ENCODE measurements at places on chromosomes 16 and 17. TPM values are rescaled to one million over a fixed set of nuclear protein-coding genes. Genes with fewer than 3 reads are reported as not detected.

DNA sequence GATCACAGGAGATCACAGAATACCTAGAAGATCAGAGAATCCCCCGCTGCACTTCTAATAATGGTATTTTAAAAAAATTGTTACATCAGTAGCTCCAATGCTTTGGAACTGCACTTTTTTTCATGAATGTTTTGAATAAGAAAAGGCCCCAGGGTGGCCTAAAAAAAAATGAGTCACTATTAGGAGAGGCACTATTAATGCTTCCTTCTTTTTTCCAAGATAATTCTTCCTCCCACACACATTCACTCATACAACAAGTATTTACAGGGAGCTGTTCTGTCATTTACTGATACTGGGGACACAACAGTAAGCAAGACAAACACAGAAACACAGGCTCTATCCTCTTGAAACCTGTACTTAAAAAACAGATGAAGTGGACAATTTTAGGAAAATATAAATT lies 675 bp upstream of the PDZD9 start:
- no peak for DNase-seq

DNA sequence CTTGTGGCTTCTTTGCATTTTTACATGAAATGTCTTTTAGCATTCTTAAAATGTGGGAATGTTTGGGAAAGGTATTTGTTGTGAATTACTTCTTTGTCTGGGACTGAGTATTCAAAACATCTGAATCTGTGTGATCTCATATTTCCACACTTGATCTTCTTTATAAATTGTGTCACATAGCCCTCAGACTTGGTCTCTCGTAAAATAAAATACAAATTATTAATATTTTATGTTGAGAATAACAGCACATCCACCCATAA lies 81.9 kb downstream of the TUBD1 start:
- no peak for DNase-seq

DNA sequence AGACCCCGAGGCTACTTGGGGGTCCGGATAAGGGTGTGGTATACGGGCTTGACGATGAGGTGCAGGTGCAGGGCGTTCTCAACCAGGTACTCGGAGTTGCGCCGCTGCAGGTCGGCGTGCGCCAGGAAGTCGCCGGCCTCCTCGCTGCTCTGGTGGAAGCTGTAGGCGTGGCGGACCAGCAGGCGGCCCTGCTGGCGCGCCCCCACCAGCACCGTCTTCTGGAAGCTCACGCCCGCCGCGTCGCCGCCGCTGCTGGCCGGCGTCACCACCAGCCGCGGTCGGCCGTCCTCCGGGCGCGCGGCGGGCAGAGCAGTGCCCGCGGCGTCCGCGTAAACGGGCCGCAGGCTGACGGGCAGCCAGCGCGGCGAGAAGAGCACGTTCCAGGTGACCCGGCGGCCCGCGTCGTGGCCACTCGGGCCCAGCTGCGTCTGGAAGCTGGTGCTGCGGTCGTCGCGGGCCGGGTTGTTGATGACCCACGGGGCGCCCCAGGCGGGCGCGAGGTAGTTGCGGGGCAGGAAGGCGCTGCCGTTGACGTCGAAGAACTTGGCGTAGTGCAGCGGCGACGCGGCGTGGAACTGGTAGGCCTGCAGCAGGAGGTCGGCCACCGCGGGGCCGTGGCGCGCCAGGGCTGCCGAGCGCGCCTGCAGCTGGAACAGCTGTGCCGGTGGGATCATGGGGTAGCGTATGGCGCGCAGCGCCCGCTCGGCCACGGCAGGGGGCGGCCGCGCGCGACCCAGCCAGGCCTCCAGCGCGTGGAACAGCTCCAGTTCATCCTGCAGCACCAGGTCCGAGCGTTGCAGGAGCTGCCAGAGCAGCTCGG lies 4.8 kb downstream of the BTBD17 start:
- no peak for DNase-seq

- peak; percentile 28 for DNase-seq
Observed at GRCh38 chr17:22463110-22463850, 771.0 kb downstream of the KCNJ18 start.

DNA sequence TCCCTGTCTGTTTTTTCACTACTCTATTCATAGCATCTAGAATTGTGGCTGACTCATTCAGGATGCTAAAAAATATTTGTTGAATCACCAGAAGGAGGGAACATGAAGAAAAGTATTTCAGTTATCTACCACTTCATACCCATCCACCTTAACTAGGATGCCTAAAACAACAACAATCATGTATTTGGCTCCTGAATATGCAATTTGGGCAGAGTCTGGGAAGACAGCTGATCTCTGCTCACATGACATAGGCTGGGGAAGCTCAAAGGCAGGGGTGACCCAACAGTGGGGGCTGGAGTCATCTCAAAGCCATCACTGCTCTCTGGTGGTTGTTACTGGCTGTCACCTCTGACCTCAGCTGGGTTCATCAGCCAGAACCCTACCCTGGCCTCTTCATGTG lies 80.1 kb upstream of the RPL38 start:
- no peak for DNase-seq

- DNase-seq: peak; percentile 33
Observed at GRCh38 chr16:88633684-88634140, 4.7 kb upstream of the IL17C start.

- no peak for DNase-seq
Observed at GRCh38 chr17:48294020-48294805, 135.8 kb downstream of the SKAP1 start.

DNA sequence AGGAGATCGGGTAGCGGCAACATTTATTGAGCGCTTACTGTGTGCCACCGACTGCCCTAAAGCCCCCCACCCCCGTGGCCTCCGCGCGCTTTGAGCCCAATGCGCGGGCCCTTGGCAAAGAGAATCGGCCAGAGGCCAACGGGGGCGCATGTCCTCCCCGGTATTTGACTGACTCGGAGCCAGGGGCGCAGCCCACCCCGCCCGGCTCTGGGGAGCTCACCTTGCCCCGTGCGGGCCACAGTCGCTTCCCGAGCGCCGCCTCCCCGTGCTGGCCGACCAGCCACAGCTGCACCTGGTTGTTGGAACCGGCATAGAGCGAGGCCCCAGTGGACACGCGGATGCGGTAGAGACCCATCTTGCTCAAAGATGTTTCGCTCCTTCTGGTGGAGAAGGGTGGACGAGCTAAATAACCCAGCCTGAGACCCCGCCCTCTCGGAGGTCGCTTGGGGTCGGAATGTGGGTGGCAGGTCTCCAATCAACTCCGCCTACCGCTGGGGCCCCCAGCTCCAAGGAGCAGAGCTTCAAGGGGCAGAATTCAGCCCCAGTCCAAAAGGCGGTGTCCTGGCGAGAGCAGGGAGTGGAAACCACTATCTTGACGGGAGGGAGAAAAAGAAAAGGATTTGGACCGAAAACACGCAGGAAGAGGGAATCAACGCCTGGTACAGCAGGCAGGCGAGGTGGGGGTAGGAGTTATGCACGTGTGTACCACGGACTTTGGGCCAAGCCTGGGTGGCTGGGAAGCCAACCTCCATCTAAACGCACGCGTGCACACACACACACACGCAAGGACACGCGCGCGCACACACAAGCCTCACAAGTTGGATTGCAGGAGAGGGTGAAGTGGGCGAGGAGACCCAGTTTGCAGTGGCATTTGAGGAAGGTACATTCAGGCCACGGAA lies at the start of gene ALOX15:
TSS of gene ALOX15 (minus strand) at position 382 of the 899 bp plus-strand sequence. CDS start at position 355, 27 bp downstream.
- DNase-seq: no peak

GRCh38 chr16:2942045-2942444 lies 22.0 kb upstream of the KREMEN2 start:
- DNase-seq: no peak

GRCh38 chr17:17365476-17366110 lies 62.4 kb downstream of the NT5M start:
- DNase-seq: no peak

GRCh38 chr16:52034830-52035229 lies 512.1 kb downstream of the TOX3 start:
- DNase-seq: no peak

- peak; percentile 63 for DNase-seq
Observed at GRCh38 chr16:58339452-58339981, 44.7 kb upstream of the PRSS54 start.

DNA sequence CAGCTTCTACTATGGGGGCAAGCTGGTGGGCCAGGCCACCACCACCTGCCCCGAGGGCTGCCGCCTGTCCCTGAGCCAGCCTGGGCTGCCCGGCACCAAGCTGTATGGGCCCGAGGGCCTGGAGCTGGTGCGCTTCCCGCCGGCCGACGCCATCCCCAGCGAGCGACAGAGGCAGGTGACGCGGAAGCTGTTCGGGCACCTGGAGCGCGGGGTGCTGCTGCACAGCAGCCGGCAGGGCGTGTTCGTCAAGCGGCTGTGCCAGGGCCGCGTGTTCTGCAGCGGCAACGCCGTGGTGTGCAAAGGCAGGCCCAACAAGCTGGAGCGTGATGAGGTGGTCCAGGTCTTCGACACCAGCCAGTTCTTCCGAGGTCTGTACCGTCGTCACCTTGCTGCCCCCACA lies 19.5 kb downstream of the IRF8 start:
- no peak for DNase-seq

Gene HP
- not detected for total RNA-seq

Gene ITGAL
- total RNA-seq: not detected

Gene TEX19
- 0.72 TPM for total RNA-seq

Gene ODAD4
- 1.4 TPM for total RNA-seq

Measured in H4 (cell line).